ENCODE measurements at places on chromosomes 7 and 10.

DNA sequence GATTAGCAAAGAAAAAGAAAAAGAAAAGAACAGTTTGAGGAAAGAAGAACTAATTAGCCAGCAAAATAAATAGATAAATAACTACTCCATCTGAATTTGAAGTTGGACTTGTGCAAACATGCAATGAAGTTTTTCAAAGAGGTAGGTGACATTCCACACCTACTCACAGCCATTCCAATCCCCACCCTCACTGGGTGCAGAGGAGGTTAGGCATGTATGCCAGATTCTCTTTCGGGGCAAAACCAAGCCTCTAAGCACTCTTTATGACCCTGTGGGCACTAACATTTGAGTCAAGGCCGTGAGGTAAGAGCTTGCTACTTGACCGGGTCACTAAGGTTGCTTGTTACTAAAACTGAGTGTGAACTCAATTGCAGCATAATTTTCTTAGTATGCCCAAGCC lies 108.4 kb upstream of the SEMA3A start:
- DNase-seq: no peak

DNA sequence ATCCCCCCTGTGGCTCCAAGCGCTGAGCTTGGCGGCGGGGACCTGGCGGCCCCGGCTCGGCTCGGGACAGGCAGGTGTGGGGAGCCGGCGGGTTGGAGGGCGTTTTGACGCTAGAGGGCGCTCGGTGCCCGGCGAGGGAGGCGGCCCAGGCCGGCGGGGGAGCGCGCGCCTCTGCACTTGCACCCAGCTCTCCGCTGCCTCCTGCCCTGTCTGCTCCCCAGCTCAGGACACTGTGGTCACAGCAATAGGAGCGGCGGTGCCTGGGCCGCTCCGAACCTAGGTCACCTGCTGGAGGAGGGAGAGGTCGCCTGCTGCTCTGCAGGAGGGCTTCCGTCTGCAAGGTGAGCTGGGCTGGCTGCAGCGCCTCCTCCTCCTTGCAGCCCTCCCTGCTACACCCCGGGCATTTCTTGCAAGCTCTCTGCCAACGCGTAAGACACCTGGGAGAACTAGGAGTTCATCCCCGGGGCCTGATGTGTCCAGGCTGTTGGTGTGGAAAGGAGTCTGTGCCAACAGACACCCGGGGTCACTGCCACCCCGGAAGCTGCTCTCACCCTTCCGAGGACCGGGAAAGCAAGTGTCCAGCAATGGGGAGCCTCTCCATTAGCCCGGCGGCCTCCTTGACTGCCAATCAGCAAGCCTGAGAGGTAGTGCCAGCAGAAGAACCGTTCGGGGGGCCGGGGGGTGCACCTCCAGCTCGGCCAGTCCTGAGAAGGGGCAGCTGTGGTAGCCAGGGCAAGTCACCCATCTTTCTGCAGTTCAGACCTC lies 620.4 kb downstream of the GALNT17 start:
- DNase-seq: peak; percentile 32

DNA sequence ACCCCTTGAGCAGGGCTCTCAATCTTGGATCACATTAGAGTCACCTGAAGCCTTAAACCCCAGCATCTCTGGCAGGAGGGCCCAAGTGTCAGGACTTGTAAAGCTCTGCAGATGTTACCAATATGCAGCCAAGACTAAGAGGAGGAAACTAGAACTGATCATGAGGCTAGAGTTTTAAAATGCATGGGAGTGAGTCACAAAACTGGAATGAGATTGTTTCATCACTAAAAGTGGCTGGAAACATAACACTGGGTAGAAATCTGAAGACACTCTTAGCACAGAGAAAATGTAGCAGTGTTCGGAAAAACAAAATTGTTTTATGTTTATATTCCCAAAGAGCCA lies 63.3 kb upstream of the GHITM start:
- no peak for DNase-seq

GRCh38 chr10:48649349-48649944 lies 35.2 kb upstream of the WDFY4 start:
- DNase-seq: no peak

GRCh38 chr10:91709394-91709798 lies 76.5 kb upstream of the PPP1R3C start:
- DNase-seq: no peak

DNA sequence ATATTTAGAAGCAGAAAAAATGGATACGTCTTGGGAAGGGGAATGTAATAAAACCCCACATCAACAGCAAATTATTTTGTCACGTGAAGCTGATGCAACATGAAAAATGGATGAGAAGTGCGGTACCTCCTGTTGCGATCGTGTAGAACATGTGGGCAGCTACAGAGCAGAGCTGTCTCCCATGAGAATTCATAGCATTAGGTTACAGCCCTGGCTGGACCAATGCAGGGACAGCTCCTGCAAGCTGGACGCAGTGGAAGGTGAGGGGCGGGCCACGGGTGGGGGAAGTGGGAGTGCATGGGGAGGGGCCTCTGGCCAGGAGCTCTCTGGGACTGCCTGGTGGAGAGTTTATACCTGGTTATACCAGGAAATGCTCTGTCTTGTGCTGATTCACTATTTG lies 120.3 kb downstream of the GATA3 start:
- DNase-seq: no peak

GRCh38 chr10:126420567-126421300 lies 32.5 kb upstream of the ADAM12 start:
- no peak for DNase-seq

DNA sequence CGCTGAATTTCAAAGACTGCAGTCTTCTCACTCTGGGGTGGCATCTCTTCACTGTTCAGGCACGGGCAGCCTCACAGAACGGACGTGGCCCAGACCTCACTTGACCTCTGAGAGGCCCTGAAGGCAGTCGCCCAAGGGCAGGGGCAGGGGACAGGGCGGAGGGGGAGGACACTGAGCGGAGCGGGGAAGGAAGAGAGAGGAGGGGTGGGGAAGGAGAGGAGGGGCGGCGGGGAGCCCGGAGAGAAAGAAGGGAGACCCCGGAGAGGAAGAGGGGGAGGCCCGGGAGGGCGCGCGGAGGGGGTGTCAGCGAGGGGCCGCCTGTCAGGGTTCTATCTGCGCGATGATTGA lies 58.7 kb upstream of the COMTD1 start:
- no peak for DNase-seq

DNA sequence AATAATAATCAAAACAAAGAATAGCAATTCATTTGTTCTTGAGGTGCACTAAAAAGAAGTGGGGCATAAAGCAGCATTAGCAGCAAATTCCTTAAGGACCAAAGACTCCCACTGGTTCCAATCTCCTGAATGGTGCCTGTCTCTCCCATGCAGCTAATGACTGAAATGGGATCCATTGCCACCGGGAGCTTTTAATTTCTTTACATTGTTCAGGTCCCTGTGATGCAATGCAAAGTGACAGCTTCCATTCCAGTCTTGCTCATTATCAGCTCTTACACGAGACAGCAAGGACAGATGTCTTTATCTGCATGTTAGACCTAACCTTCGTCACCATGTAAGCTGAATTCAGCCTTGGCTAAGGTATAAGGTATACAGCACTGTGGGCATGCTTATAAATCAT lies 148.1 kb downstream of the POU6F2 start:
- no peak for DNase-seq

GRCh38 chr10:88922041-88922440 lies 30.5 kb downstream of the ACTA2 start:
- DNase-seq: no peak

- DNase-seq: peak; percentile 17
Measured at GRCh38 chr10:88932539-88933256, 19.9 kb downstream of the ACTA2 start.

GRCh38 chr7:99078416-99078815 lies 65.5 kb downstream of the SMURF1 start:
- no peak for DNase-seq

- DNase-seq: no peak
Measured at GRCh38 chr10:73262105-73262730, 9.8 kb upstream of the MRPS16 start.

GRCh38 chr10:73163096-73163495 lies 4.7 kb downstream of the ECD start:
- DNase-seq: no peak

DNA sequence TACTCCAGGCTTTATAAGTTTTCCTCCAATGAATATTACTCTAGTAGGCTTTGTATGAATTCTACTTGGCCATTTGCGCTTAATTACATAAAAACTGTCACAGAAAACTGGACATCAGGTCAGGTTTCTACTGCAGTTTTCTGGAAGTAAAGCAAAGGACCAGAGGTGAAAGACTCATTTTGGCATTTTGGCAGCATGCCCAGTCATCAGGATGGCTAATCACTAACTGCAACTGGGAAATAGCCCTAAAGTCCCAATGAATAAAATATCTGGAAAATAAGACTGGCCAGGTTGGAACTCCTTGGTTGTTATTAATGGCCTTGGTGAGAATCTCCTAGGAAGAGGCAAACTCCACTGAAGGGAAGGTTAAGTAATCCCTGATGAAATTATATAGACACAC lies 75.5 kb downstream of the COPG2 start:
- no peak for DNase-seq

DNA sequence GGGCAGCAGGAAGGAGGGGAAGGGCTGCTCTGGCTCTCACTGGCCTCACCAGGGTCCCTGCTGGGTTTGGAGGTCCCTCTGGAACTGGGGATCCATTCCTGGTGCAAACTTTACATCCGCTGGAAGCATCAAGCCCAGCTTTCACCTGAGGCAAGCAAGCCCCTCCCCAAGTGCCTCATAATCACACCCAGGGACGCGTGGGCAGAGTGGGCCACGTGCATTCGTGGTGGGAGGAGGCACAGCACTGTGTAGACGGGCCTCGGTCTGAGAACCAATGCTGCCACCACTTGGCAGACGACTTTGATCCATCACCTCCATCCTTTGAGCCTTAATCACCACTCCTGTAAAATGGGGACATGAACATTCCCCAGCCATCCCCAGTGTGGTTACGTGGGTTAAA lies 74.1 kb downstream of the VWA2 start:
- DNase-seq: no peak

- DNase-seq: no peak
Measured at GRCh38 chr7:48528646-48529045, 357.4 kb downstream of the ABCA13 start.

DNA sequence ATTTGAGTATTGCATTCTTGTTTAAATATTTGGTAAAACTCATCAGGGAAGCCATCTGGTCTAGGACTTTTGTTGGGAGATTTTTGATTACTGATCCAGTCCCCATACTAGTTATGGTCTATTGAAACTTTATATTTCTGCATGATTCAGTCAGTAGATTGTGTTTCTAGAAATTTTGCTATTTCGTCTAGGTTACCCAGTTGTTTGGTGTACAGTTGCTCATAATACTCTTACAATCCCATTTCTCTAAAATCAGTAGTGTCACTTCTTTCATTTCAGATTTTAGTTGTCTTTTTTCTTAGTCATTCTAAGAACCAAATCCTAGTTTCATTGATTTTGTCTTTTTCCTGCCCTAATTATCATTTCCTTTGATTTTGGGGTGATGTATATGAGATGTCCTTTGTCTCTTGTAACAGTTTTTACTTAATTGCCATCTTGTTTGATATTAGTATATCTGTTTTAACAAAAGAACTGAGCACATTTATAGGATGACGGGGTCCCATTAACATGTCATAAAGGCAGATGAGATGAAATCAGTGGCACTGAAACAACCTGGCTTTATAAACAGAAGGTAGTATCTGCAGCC lies 7.9 kb downstream of the MALSU1 start:
- no peak for DNase-seq

- DNase-seq: no peak
Measured at GRCh38 chr10:95503001-95503400, 58.2 kb downstream of the SORBS1 start.

DNA sequence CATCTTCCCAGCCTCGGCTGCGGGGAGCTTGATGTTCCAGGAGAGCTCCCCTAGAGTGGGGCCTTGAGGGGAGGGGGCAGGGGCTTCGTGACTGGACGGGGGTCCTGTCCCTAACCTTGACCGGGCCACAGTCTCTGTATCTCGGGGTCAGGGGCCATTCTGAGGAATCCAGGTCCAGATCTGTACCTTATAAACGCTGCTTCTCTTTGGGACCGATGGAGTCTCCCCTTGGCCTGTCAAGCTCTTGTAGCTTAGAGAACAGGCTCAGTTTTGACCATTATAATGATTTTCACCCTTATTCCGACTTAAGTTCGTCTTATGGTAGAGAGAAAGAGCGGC lies 831 bp downstream of the ZKSCAN5 start:
- no peak for DNase-seq

DNA sequence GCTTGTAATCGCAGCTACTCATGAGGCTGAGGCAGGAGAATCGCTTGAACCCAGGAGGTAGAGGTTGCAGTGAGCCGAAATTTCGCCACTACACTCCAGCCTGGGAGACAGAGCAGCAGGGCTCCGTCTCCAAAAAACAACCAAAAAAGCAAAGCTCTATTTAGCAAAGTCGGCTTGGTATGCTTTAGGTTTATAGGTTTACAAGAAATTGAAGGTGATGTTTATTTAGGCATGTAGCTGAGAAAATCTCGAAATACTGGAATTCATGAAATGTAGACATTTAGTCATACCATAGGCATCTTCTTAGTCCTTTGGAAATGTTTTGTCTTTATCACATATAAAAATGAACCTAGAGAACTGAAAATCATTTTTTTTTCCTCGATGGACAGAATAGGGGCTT lies 453.8 kb upstream of the ANKRD30A start:
- DNase-seq: no peak

- DNase-seq: no peak
Measured at GRCh38 chr7:74380720-74381119, 73.0 kb upstream of the GTF2IRD1 start.

GRCh38 chr10:114095559-114096337 lies 52.1 kb downstream of the ADRB1 start:
- DNase-seq: no peak

GRCh38 chr10:130400890-130401289 lies 264.7 kb downstream of the GLRX3 start:
- DNase-seq: no peak

DNA sequence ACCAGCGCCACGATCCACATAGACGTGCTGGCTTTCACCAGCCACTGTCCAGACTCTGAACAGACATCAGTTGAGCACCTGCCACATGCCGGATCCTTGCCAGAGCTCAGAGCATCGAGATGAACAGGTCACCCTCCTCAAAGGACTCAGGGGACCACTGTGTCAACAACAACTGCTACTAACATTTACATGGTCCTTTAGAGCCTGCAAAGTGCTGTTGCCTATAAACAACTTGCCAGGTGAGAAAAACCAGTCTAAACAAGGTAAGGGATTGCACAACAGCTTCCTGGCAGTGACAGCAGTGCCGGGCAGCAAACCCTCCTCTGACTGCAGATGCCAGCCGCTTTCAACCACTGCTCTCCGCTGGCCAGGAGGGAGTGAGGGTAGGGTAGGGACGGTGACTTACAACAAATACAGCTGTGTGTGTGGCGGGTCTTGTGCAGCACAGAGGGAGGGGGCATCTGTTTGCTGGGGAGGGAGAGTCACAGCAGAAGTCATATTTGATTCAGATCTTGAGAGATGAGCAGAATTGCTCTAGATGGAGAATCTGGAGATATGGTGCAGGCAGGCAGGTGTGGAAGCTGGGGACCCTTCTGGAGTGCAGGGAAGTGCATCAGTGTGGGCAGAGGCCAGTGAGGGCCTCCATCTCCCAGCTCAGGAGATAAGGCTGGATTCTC lies 32.8 kb upstream of the RHEB start:
- no peak for DNase-seq

DNA sequence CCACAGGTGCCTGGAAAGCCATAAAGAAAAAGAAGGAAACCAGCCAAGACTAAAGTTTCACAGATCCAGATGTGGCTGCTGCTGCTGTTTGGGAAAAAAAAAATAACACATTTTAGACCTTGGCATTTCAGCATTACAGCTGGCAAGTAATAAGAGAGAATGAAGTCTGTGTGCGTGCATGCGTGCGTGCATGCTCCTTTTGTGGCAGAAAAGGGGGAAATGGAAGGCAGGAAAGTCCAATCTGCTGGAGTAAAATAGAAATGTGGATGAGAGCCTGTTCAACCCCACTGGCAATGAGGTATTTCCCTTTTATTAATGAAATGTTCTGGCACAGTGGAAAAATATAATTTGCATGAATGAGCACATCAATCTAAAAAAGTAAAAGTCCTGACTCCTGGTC lies 137.0 kb upstream of the SEMA3A start:
- DNase-seq: no peak
